OCI-M1 (cell line): ENCODE measurements at places on chromosomes 12 and 14.

DNA sequence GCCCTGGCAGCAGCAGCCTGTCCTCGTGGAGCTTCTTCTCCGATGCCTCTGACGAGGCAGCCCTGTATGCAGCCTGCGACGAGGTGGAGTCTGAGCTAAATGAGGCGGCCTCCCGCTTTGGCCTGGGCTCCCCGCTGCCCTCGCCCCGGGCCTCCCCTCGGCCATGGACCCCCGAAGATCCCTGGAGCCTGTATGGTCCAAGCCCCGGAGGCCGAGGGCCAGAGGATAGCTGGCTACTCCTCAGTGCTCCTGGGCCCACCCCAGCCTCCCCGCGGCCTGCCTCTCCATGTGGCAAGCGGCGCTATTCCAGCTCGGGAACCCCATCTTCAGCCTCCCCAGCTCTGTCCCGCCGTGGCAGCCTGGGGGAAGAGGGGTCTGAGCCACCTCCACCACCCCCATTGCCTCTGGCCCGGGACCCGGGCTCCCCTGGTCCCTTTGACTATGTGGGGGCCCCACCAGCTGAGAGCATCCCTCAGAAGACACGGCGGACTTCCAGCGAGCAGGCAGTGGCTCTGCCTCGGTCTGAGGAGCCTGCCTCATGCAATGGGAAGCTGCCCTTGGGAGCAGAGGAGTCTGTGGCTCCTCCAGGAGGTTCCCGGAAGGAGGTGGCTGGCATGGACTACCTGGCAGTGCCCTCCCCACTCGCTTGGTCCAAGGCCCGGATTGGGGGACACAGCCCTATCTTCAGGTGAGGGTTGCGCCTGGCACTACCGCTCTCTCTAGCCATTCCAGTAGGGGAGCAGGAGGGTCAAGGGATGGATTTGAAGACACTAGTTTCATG lies 2.1 kb downstream of the NFATC4 start:
- DNase-seq: no peak

DNA sequence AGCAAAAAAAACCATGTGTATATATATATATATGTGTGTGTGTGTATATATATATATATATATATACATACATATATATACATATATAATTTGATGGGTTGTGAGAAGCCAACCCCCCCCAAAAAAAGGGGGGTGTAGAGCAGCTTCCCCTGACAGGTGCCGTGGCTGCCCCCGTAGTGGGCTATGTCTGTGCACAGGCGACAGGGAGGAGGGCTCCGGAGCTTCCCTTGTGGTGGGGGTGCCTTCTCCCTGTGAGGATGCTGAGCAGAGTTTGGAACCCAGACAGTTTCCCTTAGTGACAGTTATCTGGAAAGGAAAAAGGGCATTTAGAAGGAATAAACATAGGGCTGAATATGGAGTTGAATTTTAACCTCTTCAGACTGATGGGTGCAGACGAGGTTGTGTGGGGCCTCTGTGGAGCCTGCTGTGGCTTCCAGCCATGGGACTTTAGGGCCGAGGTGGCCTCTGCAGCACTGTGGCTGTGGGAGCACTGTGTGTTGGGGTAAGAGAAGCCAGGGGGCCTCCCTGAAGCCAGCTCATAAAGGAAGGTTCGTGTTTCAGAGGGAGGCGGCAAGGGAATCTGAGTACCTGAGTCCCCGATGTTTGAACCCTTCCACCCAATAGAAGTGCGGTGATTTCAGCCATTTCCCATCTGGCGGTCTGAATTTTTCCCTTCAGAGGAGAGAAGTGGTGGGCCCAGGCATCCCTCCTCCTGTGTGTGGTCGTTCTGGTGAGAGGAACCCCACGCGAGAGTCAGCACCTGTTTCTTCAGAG lies 19.8 kb downstream of the XRCC3 start:
- DNase-seq: no peak

DNA sequence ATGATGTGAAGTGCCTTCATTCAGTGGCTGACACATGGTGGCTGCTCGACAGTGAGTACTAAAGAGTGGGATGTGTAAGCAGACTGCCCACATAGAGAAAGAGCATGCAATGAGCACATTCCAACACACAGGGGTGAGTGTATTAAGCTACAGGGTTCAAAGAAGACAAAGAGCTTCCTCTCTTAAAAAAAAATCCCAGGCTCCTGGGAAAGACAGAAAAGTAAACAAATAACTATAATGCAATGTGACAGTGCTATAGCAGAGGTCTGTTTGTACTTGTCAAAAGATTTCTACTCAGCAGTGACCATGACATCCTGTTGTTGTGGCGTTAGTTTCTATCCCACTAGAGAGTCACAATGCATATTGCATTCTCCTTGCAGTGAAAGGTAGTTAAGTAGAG lies 12.4 kb upstream of the PCNX1 start:
- DNase-seq: no peak

GRCh38 chr12:52822771-52823510 lies 9.0 kb upstream of the KRT4 start:
- DNase-seq: no peak

- peak; percentile 17 for DNase-seq
These were observed 1338.8 kb upstream of the SEL1L start for GRCh38 chr14:82872494-82872893.
